ENCODE measurements at places on chromosomes 12 and 14.
A peak's percentile ranks its signal among the peaks of the same experiment; 100 is the strongest.

GRCh38 chr14:45790293-45790692 lies 537.3 kb upstream of the MIS18BP1 start:
- no peak for DNase-seq

DNA sequence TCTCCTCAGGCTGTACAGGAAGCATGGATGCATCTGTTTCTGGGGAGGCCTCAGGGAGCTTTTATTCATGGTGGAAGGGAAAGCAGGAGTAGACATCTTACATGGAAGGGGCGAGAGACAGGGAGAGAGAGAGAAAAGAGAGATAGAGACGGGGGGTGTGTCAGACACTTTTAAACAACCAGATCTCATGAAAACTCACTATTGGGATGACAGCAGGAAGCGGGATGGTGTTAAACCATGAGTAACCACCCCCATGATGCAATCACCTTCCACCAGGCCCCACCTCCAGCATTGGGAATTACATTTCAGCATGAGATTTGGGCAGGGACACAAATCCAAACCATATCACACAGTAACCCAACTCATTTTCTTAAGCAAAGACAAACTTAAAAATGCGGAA lies 110.0 kb upstream of the EEA1 start:
- no peak for DNase-seq

- no peak for DNase-seq
These were observed 69.1 kb downstream of the ACACB start for GRCh38 chr12:109185441-109185840.

- no peak for DNase-seq
These were observed 125.8 kb upstream of the AVPR1A start for GRCh38 chr12:63276537-63277365.

DNA sequence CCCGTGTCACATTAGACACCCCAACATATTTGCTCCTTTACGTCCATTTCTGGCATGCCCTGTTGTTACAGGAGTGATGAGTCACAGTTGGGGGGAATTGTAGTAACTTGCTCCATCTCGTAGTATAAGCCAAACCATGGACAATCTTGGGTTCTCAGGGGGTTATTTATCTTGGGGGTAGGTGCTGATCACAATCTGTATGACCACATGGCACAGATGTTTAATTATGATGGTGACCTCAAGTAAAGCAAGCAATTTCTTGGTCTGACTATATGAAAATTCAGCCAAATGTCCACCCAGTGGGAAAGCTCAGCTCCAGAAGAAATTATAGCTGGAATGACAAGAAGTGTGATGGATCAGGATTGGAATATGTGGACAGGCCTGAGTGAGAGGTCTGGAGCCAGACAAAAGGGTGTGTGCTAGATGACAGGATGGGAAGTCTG lies 32.1 kb upstream of the STON2 start:
- no peak for DNase-seq

DNA sequence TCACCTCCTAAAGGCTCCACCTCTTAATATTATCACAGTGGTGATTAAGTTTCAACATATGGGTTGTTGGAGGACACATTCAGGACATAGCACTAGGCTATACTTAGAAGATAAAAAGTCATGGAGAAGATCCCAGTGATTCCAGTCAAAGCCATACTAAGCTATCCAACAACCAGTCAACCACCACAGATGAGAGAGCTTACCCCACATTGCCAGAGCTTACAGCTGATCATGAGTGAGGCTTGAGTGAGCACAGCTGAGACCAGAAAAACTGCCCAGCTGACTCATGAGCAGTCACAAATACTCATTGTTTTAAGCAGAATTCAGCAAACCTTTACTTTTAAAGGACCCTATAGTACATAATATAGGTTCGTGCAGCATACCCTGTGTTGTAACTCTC lies 85.1 kb downstream of the DRAM1 start:
- no peak for DNase-seq

DNA sequence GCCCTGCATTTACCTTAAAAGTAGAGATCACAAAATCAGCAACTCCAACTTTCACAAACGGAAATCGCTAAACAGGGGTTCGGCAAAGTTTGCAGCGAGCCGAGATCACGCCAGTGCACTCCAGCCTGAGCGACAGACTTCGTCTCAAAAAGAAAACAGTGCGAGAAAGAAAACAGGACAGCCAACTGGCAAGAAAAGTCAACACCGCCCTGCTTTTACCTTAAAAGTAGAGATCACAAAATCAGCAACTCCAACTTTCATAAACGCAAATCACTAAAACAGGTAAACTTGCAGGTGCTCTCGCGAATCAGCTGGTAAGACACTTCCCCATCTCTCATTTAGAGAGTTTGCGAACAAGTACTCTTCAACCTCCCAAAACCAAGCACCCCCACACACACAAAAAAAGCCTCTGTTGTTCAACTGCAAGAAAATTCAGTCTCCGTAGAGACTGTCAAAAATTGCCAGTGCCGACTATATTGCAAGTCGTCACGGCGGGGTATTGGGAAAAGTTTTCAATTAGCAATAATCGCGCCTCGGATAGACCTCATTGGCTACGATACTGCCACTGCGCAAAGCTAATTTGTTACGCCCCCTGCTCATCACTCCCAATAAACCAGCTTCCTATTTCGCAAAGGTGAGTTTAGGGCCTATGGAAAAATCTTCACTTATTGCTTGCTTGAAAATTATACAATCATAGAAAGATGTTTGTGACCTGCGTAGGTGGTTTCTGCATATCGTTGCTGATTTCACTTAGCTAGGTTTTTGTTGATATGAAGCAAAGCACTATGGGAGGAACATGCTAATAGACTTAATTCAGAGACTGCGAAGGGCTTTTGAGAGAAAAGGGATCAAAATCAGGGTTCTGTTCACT lies at the start of gene RNU4-1:
Gene RNU4-1 (minus strand): TSS at position 577 of the 871 bp plus-strand sequence.
- DNase-seq: peak; percentile 52

DNA sequence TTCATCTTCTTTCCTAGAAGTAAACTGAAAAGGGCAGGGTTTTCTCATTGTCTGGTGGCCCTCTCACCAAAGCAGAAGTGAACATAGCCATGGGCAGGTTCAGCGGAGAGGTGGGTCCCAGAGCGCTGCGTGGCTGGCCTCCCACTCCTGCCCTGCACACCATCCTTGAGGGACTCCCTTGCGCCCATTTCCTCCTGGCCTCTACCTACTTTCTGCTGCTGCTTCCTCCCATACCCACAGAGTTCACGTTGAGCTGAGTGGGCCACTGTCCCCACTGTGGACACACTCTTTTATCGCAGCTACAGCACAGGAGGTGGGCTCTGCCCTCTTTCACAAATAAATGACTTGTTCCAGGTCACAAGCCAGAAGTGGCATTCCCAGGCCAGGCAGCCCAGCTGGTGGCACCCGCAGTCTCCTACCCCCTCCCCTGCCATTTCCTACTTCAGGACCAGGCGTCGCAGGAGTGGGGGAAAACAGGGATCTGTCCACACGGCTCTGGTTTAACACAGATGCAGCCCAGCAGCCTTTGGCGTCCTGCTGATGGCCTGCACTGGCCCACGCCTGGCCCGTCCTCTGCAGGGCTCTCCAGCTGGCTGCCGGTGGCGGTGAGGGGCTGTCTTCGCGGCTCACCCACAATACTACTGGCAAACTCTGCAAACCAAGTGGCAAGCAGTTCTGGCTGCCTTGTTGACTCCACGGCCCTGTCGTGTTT lies 4.9 kb downstream of the SIVA1 start:
- DNase-seq: no peak

GRCh38 chr14:102693006-102693755 lies 84.1 kb upstream of the TRAF3 start:
- DNase-seq: no peak

DNA sequence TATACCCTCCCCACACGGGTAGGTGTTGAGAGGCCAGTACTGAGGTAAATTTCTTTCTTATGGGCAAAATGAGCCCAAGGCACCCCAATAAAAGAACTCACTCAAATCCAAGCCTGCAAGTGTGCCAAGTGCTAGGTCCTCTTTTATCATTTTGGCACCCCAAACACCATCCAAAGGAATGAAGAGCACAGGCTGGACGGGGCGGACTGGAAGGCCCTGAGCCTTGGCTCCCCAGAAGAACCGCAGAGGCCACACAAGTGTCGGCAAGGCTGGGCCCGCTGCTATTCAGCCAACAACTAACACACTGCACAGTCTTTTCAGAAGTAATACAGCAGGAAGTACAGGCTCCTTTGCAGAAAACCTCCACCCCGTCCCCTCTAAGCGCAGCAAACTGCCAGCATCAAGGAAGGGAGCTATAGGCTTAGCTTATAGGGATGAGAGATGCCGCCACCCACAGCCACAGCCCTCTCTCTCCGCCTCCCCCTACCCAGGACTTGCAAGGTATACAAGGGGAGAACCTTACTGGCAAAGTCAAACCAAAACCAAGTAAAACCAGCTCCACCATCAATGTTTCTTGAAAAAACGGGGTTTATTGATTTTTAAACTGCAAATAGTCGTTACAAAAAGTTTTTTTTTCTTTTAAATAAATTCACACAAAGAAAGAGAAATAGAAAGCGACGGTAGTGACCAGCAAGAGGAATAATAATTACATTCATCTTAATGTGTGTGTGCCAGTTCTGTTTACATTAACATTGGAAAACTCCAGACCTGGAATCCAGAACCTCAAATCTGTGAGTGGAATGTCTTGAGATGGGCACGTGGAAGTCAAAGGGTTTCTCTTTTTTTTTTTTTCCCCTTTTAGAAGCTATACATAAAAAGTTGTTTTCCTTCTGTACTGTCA lies 5.5 kb downstream of the ZFP36L1 start:
- DNase-seq: no peak

DNA sequence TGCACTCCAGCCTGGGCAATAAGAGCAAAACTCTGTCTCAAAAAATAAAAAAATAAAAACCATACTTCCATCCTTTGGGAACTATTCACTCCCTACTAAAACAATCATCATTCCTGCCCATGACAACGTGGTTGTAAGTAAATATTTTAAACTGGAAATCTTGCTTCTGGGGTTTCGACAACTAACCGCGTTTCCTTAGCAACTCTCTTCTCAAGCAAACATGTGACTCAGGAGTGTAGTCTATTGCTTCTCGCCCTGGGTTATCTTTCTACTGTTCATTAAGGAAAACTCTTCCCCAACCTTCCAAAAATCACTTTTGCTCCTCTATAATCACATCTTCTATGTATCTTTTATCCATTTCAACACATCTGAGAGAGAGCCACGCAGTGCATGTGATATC lies 21.8 kb downstream of the APPL2 start:
- no peak for DNase-seq

GRCh38 chr14:51008446-51008845 lies 64.2 kb upstream of the PYGL start:
- no peak for DNase-seq

DNA sequence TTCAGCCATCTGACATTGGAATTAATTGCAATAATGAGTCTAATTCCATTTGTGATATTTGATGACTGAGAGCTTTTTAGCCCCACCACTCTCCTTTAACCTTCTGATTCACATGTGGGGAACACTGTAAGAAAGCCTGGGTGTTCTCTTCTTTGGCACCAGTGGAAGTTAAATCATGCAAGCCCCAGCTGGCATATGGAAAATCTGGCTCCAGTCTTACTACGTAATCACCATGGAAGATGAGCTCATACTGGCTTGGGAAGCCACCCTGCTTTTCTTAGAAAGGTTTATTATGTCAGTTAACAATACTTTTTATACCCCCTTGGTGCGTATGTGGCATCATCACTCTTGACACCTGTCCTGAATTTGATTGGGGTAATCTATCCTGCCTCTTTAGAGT lies 479.3 kb downstream of the SLC16A7 start:
- DNase-seq: no peak

- DNase-seq: peak; percentile 4
These were observed 92.9 kb downstream of the KSR2 start for GRCh38 chr12:117875744-117876435.

GRCh38 chr14:100111931-100112704 lies 46.9 kb downstream of the EVL start:
- no peak for DNase-seq

DNA sequence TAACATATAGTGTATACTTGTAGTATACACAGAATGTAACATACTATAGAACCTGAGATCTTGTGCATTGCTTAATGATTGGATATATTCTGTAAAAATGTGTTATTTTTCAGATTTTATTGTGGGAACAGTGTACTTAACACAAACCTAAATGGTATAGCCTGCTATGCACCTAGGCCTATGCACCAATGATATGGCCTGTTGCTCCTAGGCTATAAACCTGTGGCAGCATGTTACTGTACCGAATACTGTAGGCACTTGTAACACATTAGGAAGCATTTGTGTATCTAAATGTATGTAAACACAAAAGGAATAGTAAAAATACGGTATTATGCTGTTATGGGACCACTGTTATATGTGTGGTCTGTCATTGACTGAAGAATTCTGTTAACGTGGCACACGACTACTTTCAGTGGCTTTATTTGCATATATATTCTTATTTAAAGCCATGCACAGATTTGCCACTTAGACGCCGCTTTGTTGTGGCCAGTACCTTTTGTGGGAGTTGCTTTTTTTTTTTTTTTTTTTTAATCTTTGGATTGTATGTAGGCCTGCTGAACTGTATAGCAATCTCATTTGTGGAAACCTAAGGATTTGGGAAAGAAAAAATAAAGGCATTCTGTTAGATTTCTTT lies 7.4 kb downstream of the PAPOLA start:
- no peak for DNase-seq

Measured in stimulated activated CD4-positive, alpha-beta T cell treated with anti-CD3 and anti-CD28 coated beads, Interleukin-15, amount 100 ng/mL, for 1 hour (primary cell).